ENCODE measurements at places on chromosomes 2 and 18.

DNA sequence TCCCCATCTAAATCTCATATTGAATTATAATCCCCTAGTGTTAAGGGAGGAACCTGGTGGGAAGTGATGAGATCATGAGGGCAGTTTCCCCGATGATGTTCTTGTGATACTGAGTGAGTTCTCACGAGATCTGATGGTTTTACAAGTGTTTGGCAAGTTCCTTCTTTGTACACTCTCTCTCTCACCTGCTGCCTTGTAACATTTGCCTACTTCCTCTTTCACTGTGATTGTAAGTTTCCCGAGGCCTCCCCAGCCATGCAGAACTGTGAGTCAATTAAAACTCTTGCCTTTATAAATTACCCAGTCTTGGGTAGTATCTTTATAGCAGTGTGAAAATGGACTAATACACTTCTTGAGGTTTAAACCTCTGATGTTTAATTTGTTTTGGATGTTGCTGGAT lies 177.5 kb downstream of the CD8B2 start:
- no peak for DNase-seq

DNA sequence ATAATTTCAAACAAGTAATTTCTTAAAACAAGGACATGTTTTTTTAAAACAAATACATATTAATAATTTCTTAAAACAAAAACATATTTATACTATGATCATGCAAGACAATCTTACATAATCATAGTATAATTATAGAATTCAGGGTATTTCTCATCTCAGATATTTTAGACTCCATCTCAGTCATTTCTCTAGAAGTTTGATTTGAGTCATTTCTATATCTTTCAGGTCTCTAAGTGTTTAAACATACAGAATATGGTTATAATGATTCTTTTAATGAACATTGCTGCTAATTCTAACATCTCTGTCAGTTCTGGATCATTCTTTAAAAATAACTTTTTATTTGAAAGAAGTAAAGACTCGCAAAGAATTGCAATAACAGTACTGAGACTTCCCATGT lies 154.2 kb upstream of the KYNU start:
- DNase-seq = no peak

DNA sequence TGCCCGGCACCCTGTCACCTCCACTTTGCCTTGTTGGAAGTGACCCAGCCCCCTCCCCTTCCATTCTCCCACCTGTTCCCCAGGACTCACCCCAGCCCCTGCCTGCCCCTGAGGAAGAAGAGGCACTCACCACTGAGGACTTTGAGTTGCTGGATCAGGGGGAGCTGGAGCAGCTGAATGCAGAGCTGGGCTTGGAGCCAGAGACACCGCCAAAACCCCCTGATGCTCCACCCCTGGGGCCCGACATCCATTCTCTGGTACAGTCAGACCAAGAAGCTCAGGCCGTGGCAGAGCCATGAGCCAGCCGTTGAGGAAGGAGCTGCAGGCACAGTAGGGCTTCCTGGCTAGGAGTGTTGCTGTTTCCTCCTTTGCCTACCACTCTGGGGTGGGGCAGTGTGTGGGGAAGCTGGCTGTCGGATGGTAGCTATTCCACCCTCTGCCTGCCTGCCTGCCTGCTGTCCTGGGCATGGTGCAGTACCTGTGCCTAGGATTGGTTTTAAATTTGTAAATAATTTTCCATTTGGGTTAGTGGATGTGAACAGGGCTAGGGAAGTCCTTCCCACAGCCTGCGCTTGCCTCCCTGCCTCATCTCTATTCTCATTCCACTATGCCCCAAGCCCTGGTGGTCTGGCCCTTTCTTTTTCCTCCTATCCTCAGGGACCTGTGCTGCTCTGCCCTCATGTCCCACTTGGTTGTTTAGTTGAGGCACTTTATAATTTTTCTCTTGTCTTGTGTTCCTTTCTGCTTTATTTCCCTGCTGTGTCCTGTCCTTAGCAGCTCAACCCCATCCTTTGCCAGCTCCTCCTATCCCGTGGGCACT lies 4.5 kb downstream of the RETREG2 start:
- no peak for DNase-seq

DNA sequence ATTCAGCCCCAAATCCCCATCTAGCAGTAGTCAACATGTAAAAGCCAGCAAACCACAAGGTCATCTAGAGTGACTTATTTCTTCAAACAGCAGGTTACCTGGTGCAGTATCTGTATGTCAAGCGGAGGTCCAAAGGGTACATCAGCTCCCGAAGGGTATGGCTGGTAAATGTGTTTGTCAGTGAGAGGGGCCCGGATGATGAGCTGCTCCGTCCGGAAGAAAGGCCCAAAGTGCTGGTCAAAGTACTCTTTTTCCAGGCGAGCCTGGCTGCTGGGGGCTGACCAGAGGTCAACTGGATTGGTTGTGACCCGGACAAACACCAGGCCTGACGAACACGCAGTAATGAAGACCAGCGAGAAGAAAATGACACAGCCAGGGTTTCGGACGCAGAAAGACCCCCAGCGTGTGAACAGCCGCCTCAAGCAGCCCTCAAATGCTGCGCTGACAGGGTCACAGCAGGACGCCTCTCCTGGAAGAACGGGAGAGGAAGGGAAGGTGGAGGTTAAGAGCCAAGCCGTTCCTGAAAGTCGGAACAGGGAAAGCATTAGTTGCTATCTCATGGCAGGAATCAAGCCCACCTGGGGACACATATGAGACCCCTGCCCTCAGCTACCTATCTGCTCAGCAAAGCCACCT lies 30.0 kb downstream of the NPC1 start:
- no peak for DNase-seq

- no peak for DNase-seq
These were observed 25.2 kb upstream of the GPR55 start for GRCh38 chr2:230949966-230950873.

DNA sequence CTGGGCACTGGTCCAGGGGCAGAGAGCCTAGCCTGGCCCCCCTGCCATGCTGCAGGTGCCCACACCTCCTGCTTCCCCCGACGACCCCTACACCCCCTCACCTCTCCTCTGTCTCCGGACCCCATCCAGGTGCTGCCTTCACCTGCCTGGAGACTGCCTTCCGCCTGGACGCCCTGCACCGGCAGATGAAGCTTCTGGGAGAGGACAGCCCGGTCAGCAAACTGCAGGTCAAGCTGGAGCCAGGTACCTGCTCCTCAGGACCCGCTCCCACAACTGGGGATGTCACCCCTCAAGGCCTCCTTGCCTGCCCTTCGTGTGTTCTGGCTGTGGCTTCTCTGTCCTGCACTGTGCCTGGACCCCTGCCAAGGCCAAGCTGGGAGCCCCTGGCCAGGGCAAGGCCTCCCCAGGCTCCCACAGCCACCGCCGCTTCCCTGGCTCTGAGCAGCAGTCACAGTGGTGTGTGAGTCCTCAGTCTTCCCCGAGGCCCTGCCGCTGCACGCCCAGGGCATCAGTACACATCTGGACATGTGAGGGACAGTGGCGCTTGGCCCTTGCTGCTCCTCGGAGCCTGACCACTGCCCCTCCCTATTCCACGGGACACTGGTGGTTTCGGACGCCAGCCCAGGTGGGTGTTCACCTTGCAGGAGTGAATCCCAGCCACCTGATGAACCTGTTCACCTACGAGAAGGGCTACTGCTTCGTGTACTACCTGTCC lies 6.3 kb downstream of the RNPEPL1 start:
- no peak for DNase-seq

DNA sequence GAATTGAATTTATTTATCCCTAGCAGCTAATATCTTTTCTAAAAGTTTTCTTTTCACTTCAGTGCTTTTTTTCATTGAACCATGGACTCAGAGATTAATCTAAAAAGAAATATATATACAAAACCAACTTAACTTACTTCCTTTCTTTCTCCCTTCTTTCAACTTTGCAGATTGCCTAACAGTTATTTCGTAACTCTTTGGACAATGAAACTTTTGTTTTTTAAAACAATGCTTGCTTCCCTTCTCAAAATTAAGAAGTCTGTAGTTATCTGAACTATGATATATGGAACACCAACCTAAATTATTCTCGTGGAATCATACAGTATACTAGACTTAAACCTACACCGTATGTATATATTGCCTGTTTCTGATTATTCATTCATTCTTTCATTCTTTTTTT lies 62.9 kb downstream of the MIB1 start:
- peak; percentile 26 for DNase-seq

DNA sequence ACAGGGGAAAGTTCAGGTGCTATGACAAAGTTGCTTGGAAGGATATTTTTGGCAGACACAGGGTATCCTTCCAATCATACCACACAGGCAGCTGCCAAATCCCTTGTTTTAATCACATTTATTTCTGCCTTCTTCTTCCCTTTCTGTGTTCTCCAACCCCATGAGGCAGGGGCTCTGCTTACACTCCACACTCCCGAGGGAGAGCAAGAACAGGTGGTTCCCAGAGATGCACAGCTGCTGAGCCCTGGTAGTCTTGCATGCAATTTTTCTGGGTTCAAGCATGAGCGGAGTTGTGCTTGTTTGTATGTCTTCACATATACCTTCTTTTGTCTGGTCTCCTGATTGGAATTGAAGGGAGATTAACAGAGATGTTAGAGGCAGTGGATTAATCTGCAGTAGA lies 251.7 kb upstream of the ST6GAL2 start:
- DNase-seq = no peak

DNA sequence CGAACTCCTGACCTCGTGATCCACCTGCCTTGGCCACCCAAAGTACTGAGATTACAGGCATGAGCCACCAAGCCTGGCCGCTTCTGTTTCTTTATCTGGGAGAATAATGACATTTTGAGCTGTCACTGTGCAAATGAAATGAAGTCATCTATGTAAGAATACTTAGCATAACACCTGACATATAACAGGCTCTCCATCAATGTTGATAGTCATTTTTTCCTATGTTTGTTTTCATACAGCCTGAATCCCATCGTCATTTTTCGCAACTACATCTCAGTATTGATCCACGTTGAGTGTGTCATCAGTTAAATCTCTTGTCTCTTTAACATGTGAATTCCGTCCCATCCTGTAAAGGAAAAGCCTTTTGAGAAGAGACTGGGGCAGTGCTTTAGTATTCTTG lies 6.4 kb upstream of the CAPN14 start:
- no peak for DNase-seq

DNA sequence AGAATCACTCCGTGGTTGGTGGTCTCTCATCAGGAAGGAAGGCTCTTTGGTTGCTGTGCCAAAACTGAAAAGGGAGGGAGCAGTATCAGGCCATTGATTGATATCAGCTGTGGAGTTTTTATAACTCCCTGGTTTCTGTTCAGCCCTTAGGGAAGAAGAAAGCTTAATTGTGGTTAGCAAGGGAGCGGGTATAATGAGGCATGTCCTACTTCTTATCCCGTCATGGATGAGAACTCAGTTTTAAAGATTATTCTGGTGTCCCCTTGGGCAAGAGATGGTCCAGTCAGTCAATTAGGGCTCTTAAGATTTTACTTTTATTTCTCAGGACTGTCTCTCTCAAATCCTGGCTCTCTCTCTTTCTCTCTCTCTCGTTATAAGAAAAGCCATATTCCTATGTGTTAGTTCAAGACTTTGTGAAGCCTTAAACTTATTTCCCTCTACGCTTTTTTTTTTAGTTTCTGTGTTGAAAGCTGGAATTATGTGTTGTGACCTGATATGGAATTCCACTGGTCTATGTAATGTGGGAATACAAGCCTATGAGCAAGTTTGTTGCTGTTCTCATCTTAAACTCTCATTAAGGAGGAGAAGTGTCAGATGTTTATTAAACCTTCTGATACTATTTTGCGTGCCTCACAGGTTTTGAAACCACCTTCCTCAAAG lies 514.0 kb upstream of the CDH2 start:
- peak; percentile 24 for DNase-seq

DNA sequence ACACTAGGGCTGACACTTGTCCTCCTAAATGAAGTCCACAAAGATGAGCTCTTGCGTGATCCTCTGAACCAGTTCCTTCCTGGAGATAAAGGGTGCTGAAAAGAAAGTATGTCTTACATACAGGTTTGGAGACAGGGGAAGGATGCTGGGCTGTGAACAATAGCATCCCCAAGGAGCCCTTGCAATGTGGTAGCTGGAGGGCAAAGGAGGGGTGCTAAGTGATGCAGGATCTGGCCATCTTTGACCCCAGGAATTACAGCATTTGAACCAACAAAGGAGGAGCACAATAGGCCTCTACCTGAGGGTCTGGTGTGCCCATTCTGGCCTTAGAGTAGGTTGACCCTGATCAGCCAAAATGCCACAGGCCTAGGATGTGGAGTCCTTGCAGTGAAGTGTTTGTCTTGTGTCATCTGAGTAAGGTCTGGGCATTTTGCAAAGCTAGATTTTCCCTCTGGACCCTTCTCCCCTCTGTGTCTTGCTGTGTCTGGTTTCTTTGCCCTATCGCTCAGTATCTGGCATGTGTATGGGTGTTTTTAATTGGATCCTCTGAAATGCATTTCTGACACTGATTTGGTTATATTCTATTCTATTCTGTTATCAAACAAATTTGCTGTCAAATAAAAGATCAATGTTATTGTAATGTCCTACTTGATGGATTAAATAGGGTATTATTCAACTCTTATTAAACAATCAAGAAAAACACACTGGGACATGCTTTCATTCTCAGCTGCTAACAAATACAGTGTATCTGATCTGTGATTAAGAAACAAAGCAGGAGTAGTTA lies 364.8 kb upstream of the MEIS1 start:
- no peak for DNase-seq

DNA sequence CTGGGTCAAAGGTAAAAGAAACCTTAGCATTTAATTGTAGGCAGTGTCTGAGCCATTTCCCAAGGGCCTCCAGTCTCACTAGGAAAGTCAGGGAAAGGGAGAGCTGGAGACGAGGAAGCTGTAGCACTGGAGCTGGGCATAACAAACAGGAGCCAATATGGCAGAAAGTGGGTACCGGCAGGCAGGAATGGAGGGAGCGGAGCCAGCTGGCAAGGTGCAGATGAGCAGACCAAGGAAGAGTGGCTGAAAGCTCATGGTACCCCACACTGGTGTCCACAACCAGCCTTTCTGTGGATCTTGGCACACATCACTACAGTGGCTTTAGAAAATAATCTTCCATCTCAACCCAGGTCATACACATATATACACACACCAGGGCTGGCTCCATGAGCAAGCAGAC lies 40.0 kb downstream of the ANKRD44 start:
- DNase-seq = no peak

DNA sequence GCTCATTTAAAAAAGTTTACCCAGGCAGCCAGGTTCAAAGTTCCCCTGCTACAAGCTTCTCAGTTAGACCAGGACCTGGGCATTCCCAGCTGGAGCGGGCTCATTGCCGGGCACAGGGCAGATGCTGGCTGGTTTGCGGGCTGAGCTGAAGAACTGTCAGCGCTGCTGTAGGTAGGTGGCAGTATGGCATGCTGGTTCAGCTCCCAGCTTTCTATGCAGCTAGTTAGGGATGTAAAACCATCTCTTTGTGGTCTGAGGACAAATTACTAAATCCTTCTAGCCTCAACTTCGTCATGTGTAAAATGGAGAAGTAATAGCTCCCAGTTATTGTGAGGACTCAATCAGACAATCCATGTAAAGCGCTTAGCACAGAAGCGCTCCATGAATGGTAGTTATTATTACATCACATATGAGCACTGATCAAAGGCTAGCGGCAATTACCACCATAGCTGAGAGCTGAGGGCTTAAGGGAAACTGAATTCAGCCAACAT lies 2.4 kb upstream of the LDLRAD4 start:
- peak; percentile 44 for DNase-seq

DNA sequence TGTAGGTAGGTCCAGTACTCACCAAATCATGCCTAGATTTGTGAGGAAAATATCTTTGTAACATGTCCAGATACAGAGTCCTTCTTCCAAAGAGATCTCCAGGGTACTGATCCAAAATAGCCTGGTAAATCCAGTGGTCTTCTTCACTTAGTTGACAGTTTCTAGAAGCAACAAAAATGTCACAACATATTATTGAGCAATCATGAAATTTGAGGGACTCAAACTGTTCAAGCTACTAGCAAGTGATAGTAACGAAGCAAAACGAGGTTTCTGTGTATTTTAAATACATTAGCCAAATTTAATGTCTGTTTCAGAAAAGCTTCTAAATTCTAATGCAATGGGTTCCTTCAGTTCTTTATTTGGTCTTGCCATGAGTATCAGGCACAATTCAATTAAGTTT lies 142.8 kb downstream of the CCDC148 start:
- no peak for DNase-seq
